ENCODE measurements at places on chromosomes 4 and X.

- DNase-seq: peak; percentile 76
These were observed at the start of gene AP1AR for GRCh38 chr4:112231779-112232713. TSS of gene AP1AR (plus strand) at chr4:112231787. CDS start at chr4:112232092, 305 bp downstream.

DNA sequence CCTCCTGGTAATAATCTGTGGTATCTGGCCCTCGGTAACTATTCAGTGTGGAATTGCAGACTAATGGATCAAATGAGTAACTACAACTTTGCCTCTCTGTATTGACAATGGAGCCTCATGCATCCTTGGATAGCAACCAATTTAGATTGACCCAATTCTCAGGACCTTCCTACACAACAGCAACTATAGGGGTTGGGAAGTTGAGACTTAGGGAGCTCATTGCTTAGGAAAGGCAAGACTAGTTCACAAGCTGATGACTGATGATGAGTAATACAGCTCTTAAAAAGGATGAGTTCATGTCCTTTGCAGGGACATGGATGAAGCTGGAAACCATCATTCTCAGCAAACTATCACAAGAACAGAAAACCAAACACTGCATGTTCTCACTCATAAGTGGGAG is 47.5 kb upstream of the KLHL13 start:
- DNase-seq: no peak

DNA sequence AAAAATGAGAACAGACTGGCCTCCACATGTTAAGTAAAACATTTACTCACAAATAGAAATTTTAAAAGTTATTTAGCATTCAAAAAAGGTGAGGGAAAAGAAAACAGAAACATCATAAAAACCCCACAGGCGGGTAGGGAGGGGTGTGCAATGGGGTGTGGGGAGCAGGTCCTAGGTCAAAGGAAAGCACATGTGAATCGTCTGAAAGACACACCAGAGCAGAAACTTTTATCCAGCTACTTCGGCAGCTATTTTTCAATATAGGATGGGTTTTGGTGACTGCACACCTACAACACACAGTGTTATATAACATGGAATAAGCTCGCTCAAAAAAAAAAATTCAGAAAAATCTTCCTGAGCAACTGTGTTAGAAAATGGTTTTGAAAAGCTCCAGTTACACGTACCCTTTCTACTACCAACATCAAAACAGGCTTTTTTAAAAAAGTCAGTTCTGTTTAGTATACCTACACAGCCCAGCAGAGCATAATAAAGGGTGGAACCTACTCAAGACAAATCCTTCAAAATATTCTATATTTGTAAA is 1.6 kb downstream of the OTUD4 start:
- DNase-seq: peak; percentile 28

DNA sequence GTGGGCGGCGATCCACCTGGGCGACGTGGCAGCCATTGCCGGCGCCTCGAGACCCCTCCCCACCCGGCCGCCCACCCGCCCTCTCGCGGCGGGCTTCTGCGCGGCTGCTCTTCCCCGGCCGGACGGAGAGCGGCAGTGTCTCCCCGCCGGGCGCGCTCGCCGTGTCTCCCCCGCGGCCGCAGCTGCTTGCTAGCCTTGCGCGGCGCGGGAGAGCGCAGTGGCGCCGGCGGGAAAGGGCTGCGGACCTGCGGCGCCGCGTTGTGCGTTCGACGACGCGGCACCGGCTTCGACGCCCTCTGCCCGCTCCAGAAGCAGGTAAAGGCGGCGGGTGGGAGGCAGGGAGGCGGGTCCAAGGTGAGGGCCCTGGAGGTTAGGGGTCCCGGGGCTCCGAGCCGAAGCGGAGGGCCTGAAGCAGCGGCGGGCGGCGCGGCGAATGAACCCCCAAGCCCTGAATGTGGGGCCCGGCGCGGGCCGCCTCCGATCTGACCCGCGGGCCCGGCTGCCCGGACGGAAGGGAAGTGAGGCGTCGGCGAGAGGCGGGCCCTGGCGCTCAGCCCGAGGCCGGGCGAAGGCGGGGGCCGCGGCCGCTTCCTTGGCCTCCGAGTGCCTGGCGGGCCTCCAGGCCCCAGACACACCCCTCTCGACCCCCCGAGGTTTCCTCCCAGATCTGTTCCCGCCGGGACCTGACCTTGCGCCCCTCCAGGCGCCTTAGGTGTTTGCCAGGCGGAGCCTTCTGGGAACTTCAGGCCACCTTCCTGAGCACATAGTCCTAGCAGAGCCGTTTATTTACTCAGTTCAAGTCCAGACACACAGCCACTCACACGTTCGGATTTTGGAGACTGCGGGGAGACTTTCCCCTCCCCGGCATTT is at the start of gene N4BP2:
TSS of gene N4BP2 (plus strand) at position 135 of the 870 bp plus-strand sequence. CDS start 40,491 bp downstream, outside the sequence.
- DNase-seq: peak; percentile 72

- no peak for DNase-seq
These were observed 15.8 kb upstream of the CLTRN start for GRCh38 chrX:15680401-15680800.

DNA sequence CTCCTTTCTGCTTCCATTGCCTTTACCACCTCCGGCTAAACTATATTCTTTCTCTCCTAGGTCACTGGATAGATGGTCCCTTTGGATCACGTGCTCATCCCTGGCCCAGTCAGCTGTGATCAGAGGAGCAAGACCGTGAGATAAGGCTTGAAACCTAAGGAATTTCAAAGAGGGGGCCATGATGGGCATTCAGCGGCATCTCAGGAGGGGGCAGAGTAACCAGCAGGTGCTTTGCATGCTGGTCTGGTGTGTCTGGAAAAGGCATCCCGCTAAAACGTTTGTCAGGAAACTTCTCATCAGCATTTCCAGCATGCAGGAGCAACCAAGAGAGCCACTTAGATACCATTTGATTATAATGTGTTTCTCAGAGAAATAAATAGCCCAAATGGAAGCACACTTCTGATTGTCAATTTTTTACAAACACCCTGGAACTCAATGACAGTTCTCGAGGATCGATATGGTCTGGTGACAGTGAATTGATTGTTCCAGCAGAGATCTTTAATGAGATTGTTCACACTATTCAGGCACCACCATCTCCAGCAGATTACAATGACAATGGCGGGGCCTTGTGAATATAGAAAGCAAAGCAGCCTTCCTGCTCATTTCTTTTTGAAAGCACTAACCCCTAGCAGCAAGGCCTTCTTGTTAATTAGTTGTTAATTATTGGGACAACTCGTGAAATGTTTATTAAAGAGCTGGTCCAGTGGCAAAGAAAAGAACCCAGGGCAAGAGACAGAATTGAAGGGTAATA is 327.1 kb downstream of the PTTG2 start:
- DNase-seq: no peak

- no peak for DNase-seq
These were observed 823.5 kb downstream of the ADGRL3 start for GRCh38 chr4:62023633-62024032.

GRCh38 chr4:8544741-8545438 is 35.3 kb upstream of the GPR78 start:
- DNase-seq: no peak

DNA sequence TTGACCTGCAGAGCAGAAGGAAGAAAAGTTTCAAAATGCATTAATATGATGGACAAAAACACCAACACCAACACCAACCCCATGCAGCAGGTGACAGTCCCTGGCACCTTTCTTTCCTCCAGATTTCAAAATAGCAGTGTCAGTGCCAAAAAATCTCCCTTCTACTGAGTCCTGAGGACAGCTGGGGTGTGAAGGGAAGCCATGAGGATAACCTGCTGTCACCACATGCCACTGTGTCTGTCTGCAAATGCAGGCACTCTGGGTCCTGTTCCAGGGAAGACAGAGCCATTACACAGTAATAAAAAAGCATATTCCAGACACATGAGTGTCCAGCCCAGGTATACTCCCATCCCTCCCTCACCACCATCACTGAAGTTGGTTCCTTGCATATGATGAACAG is 187.5 kb downstream of the BMP15 start:
- DNase-seq: no peak

GRCh38 chr4:6049985-6050384 is 31.8 kb upstream of the C4orf50 start:
- DNase-seq: no peak

DNA sequence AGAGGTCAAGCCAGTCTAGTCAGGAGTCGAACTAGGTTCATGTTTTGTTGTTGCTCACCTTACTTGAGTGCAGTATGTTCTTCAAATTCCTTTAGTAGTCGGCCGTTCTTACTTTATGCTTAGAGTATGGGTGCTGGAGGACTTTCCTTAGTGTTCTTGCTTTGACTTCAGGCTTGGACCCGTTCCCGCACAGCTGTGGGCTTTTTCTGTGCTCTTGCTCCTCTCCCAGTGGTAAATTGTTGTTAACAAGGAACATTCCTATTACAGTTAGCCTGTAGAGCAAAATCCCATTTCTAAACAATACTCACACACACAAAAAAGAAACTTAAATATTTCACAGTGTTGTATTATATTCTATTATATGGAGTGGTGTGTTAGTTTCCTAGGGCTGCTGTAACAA is 113.5 kb downstream of the RAP1GDS1 start:
- no peak for DNase-seq
